ENCODE measurements at places on chromosomes 4 and X.

DNA sequence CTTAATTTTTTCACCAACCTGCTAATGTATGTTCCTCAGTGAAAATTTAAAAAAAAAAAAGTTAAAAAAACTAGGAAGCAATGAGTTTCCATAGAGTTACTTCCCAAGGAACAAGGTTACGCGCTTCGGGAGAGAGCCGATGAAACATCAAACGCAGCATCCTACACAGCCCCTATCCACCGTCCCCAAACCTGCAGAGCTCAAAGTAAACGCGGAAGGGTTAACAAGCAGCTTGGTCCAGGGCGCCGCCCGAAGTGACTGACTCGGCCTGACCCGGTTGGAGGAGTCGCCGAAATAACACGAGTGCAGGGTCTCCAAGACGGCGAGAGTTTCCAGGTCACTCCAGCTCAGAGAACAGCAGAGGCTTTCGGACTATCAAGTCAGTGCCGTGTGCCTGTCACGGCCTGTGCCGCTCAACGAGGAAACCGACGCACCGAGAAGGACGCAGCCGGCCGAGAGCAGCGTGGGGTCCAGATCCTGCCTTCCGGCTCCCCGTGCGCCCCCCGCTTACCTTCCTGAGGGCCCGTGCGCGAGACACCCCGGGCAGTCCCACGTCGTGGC is 512 bp downstream of the NOP14 start:
- DNase-seq: no peak

DNA sequence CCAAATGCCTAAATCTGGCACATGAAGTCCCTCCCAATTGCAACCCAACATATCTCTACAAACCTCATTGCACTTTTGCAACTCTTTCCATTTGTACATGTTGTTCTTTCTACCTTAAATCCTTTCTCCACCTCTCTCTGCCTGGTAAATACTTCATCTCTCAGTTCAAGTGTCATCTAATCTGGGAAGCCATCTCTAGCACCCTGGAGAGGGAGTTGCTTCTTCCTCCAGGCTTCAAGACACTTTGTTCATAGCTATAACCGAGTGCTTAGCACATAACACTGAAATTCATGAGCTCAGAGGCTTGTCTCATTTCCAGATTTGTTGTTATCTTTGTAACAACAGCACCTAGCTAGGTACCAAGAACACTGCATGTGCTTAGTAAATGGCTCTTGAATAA is 114.8 kb upstream of the NAP1L5 start:
- no peak for DNase-seq

DNA sequence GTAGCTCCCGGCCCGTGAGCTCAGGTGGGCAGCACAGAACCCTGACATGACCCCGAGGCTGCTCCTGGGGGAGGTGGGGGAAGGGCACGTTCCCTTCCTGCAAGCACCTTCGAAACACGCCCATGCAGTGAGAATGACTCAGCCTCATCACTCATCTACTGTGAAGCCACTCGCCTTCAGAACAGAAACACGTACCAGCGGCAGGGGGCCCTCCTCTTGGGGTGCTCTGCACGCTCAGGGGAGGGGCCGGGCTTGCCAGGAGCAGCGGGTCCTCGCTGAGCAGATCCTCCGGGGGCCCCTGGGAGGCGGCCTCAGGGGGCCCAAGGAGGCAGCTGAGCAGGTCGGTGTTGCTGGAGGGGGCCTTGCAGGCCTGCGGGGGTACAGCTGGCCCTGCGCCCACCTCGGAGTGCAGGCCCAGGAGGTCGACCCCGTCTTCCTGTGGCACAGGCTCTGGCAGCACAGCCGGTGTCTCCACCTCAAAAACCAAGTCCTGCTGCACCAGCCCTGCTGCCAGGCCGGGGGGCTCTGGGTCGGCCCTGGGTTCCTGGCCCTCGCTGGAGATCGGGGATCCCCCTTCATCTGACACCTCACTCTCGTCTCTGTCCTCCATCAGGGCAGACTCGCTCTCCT is 40.9 kb upstream of the CPLX1 start:
- no peak for DNase-seq

GRCh38 chrX:63275127-63275526 is 76.0 kb downstream of the SPIN4 start:
- no peak for DNase-seq

- DNase-seq: no peak
Observed at GRCh38 chr4:173821876-173822275, 291.8 kb upstream of the HAND2 start.

DNA sequence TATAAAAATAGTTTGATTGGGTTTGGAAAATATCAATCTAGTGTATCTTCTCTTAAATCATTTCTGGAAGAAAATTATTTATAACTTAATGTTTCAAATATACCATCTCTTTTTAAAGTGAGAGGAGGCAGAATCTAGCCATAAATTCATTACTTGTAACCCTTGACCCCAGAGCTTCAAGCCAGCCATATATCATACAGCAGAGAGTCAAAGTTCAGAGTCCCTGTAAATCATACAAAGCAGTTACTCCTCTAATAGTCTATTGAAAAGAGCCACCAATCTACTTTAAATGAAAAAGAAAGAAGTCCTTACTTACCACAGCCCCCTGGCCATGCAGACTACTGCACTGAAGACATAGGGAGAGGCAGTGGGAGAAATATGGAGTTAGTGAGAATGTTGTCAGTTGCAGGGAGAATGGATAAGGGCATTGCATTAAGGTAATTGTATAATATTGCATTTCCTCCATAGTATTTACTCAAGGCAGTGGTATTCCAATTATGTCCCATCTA is 229.5 kb downstream of the NKX6-1 start:
- no peak for DNase-seq

DNA sequence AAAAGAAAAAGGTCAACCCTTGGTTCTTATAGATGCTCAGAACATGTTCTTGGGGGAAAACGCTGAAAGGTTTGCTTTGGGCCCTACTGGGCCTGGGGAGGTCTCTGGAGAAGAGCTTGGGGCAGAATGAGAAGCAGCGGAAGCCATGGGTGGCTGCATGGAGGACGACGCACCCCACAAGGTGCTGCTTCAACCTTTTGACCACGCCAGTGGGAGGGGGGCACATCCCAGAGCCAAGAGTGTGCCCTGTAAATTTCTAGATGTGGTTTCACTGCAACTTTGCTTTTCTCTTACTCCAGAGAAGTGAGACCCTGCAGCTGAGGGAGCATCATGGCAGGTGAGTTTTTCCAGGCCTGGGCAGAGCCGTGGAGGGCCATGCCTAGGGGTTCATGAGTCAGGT is 3.2 kb downstream of the PRRG3 start:
- DNase-seq: no peak

DNA sequence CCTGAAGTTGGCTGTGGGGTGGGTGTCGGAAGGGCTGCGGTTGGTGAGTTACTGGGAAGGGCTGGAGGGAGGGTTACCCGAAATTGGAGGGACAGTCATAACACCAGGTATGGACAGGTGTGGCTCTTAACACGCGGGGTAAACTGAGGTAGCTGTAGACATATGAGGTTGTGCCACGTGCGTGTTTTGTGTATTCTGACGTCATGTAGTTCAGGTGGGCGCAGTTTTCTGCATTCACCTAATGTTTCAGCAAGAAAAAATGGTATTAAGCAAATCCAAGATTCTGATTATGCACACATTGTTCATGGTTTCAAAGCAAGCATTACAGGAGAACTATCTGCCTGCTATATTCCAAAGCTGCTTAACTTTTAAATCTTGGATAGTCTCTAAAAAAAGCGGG is 83.5 kb upstream of the GPM6B start:
- no peak for DNase-seq

DNA sequence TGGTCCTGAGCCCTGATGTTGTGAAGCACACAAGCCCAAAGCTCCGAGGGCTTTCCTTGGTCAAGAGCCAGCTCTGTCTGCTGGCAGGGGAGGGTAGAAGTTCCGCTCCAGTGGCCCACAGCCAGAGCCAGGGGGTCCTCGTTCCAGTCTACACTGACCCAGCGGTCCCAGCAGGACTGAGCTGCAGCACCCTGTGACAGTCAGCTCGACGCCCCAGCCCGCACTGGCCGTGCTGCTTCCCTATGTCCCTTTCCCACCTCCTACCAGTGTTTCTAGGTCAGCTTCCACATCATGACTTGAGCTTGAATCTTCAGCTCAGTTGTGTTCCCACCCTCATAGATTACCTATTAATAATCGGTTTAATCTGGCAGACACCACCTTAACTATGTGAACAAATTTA is 22.5 kb upstream of the DCTD start:
- no peak for DNase-seq

GRCh38 chr4:140603286-140603685 is 34.5 kb upstream of the UCP1 start:
- DNase-seq: no peak

GRCh38 chr4:176002007-176002613 is 63.5 kb upstream of the WDR17 start:
- no peak for DNase-seq

- DNase-seq: no peak
Observed at GRCh38 chr4:182286035-182286434, 42.8 kb downstream of the TENM3 start.

- no peak for DNase-seq
Observed at GRCh38 chrX:81202943-81203342, 1.0 kb downstream of the SH3BGRL start.

- DNase-seq: no peak
Observed at GRCh38 chr4:37687194-37687562, 1.0 kb upstream of the RELL1 start.

- no peak for DNase-seq
Observed at GRCh38 chr4:113064244-113064643, 14.8 kb downstream of the ANK2 start.

GRCh38 chr4:82034878-82035277 is 338.9 kb downstream of the HNRNPD start:
- DNase-seq: no peak

GRCh38 chr4:147942729-147943128 is 210.8 kb downstream of the ARHGAP10 start:
- DNase-seq: no peak

DNA sequence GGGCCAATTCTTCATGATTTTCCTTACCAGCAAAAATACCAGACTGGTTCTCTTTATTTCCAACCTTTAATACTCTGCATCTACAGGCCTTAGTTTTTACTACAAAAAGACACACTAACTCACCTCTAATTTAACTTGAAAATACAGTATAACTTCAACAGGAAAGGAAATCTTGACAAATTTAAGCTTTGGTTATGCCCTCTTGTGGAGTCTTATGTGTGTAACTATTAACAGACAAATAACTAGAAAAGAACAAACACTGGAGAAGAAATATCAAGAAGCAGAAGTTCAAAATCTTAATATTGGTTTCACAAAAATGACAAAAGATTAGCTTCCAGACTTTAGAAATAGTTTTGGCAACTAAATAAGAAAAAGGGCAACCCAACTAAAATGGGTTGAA is 33.0 kb downstream of the PPA2 start:
- no peak for DNase-seq

DNA sequence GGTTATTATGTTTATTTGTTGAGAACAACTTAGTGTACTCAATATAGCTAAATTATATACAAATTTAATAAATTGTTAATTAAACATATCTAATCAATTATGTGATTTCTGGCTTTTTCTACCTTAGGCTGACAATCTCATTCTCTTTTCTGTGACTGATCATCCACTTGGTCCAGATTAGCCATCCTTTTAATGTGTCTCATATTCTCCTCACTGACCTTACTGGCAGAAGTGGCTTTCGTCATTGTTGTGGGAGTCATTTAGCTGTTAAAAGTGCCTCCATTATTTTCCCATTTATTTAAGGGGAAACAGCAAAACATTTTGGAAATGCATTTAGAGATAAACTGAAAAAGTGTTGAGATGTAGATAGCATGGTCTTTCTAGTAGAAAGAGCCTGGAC is 172.2 kb downstream of the CCSER1 start:
- no peak for DNase-seq

- DNase-seq: no peak
Observed at GRCh38 chr4:14844061-14844460, 158.2 kb upstream of the CPEB2 start.

DNA sequence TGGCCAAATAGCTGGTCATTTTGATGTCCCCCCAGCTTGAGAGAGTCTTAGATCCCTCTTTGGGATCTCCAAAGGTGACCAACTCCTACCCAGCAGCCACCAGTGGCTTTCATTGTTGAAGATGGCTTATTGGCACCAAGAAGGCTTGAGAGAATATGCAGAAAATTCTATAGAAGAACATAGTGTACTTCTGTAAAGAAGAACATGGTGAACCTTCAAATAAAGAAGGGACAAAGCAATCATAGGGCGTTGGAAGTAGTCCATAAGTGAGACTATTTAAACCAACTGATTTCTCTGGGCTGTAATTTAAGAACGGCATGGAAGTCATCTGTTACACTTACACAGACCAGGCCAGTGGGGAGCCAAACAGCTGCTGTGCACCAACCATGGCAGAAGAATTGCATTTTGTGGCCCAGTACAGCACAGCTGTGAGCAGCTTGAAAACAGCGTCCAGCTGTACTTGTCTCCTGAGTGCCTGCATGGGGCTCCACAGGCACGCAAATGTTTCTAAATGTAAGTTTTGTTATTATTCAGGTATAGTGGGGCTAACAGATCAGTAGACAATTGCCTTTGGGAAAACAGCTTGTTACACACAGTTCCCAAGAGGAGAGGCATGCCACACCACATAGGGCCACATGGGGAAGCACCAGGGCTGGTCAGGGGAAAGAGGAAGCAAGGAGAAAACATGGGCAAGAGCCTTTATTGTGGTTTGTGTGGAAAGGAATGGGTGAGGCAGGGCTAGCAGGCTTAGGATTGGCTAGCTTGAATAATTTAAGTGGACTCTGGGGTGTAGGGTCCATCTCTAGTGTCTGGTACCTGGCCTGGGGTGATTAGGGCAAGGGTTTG is 125.0 kb downstream of the ARHGAP6 start:
- peak; percentile 15 for DNase-seq

GRCh38 chrX:123493857-123494256 is 239.0 kb downstream of the THOC2 start:
- DNase-seq: no peak

DNA sequence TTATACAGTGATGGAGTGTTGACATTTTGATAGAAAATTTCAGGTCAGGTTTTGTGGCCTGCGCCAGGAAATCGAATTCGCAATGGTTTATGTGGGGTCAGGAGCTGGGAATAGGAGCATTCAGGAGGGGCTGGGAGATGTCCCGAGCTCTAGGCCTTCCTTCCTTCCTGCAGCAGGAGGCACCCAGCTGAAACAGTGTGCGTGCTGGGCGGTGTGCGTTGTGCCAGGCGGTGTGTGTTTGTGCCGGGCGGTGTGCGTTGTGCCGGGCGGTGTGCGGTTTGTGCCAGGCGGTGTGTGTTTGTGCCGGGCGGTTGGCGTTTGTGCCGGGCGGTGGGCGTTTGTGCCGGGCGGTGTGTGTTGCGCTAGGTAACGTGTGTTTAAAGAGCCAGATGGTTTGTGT is 1.7 kb downstream of the UVSSA start:
- no peak for DNase-seq

DNA sequence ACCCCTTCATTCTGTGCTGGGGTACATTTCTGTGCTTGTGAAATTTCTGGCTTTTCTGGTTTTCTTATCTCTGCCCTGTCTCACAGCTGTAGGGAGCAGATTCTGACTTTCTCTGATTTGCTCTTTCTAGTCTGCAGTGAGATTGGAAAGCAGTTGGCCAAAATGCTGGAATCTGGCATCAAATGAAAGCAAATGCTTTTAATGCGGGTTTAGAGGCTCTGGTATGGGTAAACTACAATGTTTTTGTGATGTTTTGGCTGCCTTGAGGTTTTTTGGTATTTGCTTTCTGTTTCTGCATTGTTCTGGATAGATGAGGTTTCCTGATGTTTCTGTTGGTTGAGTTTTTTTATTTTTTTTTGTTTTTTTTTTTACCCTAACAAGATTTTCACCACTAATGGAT is 23.8 kb downstream of the SMIM20 start:
- DNase-seq: no peak

All from GM12864 (cell line).